ENCODE measurements at places on chromosomes 1 and 21.

DNA sequence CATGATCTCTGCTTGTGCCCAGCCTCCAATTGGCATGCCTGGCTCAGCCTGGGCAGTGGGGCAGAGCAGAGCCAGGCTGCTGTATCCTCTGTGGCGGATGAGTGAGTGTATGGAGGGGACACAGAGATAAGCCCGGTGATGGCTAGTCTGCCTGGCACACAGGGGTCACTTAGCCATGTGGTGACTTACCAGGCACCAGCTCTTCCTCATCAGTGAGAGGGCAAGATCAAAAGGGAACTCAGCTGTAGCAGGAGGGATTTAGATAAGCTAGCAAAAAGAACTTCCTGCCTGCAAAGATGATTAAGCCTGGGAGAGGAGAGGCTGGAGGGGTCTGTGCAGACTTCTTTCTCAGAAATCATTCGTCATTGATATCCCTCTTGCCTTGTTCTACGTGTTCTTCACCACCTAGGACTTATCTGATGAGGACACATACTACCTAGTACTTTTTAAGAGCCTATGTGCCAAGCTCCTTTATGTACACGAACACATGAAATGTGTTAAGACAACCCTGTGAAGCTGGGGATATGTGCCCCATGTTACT is 7.9 kb downstream of the KIF21B start:
- no peak for DNase-seq

- no peak for DNase-seq
Observed at GRCh38 chr1:41889506-41890414, 29.0 kb downstream of the HIVEP3 start.

DNA sequence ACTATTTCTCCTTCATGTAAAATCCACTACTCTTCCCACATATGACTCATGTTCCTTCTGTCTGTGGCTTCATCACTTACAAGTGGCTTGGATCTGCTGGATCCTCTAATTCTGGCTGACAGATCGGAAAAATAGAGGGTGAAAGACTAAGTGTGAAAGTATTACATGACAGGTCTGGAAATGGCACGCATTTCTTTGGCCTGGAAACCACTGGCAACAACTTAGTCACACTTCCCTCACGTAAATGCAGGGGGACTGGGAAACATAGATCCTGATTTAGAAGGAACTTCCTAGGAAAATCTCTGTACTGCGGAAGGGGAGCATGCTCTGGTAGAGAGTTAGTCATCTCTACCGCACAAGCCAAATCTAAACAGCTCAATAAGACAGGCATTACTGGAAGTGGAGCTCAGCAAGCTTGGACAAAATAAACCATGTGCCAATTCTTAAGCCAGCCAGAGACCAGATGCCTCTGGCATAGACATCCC is 305.4 kb upstream of the PTBP2 start:
- DNase-seq = no peak

GRCh38 chr1:222278501-222278900 is 269.4 kb downstream of the HHIPL2 start:
- DNase-seq = no peak

GRCh38 chr1:227072991-227073390 is 132.9 kb downstream of the COQ8A start:
- no peak for DNase-seq

GRCh38 chr1:97943354-97943753 is 22.5 kb upstream of the DPYD start:
- DNase-seq = no peak

- no peak for DNase-seq
Observed at GRCh38 chr21:24395320-24395923, 1211.9 kb downstream of the MRPL39 start.

GRCh38 chr1:173332026-173332425 is 124.9 kb upstream of the TNFSF4 start:
- DNase-seq = no peak

Data from NCI-H2029 (cell line).